ENCODE measurements at places on chromosomes 4 and X. TPM values are rescaled to one million over a fixed set of nuclear protein-coding genes. Genes with fewer than 3 reads are reported as not detected.

- H3K4me3 ChIP-seq: no peak overlapping the region
- no peaks in the 10 kb centered on the region for H3K4me1 ChIP-seq
- H3K27ac ChIP-seq: no peak overlapping the region
- H3K36me3 ChIP-seq: no peaks in the 10 kb centered on the region
- H3K27me3 ChIP-seq: no peaks in the 10 kb centered on the region
These were observed 252.3 kb upstream of the ZIC3 start for GRCh38 chrX:137313627-137314026.

DNA sequence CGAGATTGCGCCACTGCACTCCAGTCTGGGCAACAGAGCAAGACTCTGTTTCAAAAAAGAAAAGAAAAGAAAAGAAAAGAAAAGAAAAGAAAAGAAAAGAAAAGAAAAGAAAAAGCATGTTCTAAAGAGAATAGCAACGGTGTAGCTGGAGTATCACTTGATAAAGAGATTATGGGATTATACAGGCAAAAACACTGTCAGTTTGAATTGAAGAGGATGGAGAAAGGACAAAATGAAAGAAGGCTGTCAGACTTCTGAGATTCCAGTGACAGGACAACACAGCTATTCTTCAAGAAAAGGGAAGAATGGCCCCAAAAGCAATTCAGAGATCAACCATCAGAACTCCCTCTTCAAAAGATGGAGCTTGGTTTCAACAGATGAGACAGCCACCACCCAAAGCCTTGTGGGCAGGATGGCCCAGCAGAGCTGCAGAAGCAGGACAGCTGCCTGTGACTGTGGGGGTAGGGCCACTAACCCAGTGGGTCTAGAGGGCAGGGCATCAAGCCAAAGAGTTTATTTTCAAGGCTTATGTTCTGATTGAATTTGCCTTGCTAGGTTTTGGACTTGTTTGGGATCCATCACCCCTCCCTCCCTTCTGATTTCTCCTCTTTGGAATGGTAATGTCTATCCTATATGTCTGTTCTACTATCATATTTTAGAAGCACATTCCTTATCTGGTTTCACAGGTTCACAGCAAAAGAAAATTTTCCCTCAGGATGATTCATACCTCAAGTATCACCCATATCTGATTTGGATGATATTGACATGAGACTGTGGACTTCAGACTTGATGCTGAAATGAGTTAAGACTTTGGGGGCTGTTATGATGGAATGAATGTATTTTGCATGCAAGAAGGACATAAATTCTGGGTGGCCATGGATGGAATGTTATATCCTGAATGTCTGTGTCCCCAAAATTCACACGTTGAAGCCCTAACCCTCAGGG is 17.5 kb downstream of the RFC1 start:
- H3K36me3 ChIP-seq: peaks cover 14% of the 10 kb centered on the region
- H3K27me3 ChIP-seq: no peaks in the 10 kb centered on the region
- peaks cover 26% of the 10 kb centered on the region for H3K4me1 ChIP-seq
- DNase-seq: no peak
- H3K27ac ChIP-seq: no peak overlapping the region

The TCEAL2 gene
- not detected for total RNA-seq

GRCh38 chr4:14138106-14138505 is 510.6 kb upstream of the BOD1L1 start:
- no peak overlapping the region for H3K27ac ChIP-seq
- H3K4me1 ChIP-seq: no peaks in the 10 kb centered on the region
- H3K27me3 ChIP-seq: no peaks in the 10 kb centered on the region
- no peaks in the 10 kb centered on the region for H3K36me3 ChIP-seq
- no peak overlapping the region for H3K4me3 ChIP-seq
- DNase-seq: no peak

- no peak overlapping the region for H3K4me3 ChIP-seq
- DNase-seq: peak; percentile 34
- H3K4me1 ChIP-seq: no peaks in the 10 kb centered on the region
- H3K27me3 ChIP-seq: no peaks in the 10 kb centered on the region
- no peaks in the 10 kb centered on the region for H3K36me3 ChIP-seq
- H3K27ac ChIP-seq: peak overlapping the region; percentile 68
These were observed 12.5 kb upstream of the MAB21L2 start for GRCh38 chr4:150569384-150569987.

The ALAS2 gene
- total RNA-seq: not detected

GRCh38 chrX:16638533-16638932 is 11.4 kb upstream of the S100G start:
- no peaks in the 10 kb centered on the region for H3K27me3 ChIP-seq
- H3K4me1 ChIP-seq: no peaks in the 10 kb centered on the region
- H3K36me3 ChIP-seq: peaks cover under 1% of the 10 kb centered on the region
- H3K27ac ChIP-seq: no peak overlapping the region
- H3K4me3 ChIP-seq: no peak overlapping the region

The GRPR gene
- 0.85 TPM for total RNA-seq
